ENCODE measurements at places on chromosomes 2 and 18.

- DNase-seq, result no peak
These were observed 321.6 kb downstream of the SLC4A3 start for GRCh38 chr2:219949053-219949452.

- DNase-seq, result peak; percentile 57
These were observed 228.5 kb downstream of the TTC32 start for GRCh38 chr2:19673213-19673791.

GRCh38 chr18:67359873-67360838 is 156.4 kb downstream of the DSEL start:
- DNase-seq, result peak; percentile 81

GRCh38 chr2:57407772-57408201 is 638.8 kb upstream of the VRK2 start:
- DNase-seq, result no peak

DNA sequence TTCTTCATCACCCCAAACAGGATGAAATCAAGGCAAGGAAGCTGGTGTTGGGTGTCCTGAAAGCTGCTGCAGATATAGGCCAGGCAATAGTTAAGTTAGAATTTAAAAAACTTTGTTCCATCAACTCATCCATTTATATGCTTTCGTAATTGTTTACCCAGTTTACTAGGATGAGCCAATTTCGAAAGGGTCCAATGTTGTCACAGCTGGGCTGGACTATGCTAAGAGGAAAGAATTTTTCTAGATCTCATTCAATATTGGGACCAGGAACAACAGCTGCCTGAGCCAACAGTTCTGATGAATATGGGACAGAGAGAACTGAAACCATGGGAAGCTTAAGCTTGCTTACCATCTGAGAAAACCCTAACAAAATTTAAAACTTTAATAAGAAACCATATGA is 21.6 kb upstream of the SP3 start:
- DNase-seq, result peak; percentile 84

- DNase-seq, result no peak
These were observed 88.7 kb downstream of the FMNL2 start for GRCh38 chr2:152423684-152424083.

DNA sequence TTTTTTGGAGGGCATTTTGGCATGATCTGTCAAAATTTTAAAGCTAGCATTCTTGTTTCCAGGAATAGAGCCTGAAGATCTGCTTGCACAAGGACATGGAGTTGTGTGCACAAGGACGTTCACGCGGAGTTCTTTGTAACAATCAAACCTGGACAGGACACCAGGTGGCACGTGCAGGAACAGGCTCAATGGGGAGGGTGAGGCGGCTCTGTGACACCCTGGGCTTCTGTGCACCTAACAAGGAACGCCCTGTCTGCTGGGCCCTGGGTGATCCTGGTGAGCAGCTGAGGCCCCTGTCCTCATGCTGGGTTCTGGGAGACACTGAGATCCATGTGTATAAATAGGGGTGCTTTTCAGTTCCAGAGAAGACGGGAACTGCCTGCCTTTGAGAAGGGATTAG is 93.1 kb upstream of the PXDN start:
- DNase-seq, result no peak

DNA sequence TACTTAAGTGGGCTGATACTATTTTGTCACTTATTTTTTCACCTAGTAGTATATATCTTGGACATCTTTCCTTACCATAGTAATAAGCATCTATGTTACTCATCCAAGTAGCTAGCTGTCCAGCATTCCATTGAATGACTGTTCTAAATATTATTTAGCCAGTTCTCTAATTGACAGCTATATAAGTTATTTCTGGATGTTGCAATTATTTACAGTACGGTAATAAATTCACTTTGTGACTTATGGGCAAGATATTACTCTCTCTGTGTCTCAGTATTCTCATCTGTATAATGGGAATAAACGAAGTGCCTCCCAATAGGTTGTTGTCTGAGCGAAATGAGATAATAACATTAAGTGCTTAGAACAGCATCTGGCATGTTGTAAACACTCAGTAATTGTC is 46.6 kb upstream of the AGAP1 start:
- no peak for DNase-seq

DNA sequence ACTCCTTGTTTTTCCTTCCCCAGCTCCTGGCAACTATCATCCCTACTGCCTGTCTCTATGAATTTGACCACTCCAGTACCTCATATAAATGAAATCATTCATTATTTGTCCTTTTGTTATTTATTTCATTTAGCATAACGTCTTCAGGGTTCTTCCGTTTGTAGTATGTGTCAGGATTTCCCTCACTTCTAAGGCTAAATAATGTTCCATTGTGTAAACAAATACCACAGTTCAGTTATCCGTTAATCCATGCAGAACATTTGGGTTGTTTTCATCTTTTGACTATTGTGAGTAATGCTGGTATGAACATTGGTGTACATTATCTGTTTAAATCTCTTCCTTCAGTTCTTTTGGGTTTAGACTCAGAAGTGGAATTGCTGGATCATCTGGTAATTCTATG is 18.8 kb downstream of the DYNC2LI1 start:
- DNase-seq, result no peak

- no peak for DNase-seq
These were observed 40.7 kb downstream of the EIF5B start for GRCh38 chr2:99377879-99378278.

DNA sequence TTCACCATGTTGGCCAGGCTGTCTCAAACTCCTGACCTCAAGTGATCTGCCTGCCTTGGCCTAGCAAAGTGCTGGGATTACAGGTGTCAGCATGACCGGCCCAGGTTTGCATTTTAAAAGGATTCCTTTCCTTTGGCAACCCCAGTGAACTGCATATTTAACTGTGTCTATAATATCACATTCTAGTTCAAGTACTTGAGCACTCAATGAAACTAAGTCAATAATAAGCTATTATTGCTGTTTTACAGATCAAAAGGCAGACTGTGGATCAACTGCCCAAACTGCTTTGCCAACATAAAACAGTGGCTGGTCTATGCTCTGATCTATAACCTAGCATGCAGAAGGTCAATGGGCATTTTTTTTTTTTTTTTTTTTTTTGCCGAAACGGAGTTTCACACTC is 144.5 kb downstream of the USP34 start:
- no peak for DNase-seq

DNA sequence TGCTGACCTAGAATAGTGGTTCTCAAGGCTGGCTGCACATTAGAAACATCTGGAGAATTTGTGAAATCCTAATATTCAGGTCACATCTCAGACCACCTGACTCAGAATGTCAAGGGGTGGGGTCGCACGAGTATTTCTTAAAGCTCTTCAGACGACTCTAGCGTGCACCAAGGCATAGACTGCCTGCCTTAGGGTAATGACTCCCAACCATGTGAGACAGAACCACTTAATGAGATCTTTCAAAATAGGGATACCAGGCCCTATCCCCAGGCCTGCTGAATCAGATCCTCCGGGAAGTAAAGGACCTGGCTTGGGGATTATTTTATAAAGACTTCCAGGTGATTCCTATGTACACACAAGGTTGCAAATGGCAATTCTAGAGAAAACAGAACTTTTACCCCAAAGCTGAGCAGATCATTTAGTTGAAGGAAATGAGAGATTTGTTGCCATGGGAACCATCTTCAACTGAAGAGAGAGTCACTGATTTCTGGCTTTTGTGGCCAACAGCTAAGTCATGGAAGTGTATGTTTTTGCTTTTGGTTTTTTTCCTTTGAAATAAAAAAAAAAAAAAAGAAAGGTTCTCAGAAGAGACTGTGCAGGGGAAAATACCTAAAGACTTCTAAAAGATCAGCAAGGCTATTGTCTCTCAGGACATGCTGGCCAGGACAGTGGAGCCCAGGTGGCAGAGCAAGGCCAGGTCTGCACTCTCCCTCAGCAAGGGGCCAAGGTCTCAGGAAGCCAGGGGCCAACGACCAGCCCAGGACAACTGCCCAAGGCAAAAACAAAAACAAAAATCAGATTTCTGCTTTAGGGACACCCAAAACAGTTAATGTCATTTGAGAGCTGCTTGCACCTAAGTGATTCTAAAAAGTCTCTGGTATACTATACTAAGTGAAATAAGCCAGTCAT is 15.3 kb upstream of the LOXHD1 start:
- peak; percentile 13 for DNase-seq

DNA sequence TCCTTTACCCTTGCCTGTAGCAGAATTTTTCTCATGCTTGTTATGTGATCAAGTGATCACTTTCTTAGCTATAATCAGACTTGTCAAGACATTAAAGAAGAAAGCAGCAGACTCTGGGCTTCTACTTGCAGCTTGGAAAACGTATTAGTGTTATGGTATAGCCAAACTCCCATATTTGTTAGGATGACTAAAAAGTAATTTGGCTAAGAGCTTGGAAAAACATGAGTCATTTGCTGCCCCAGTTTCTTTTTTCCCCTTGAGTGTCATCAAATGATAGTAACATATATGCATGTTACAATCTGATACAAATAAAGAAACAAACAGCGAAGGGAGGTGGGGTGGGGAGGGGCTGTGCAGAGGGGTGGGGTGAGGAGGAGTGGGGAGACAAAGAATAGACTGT is 155.5 kb downstream of the IKZF2 start:
- DNase-seq, result no peak

DNA sequence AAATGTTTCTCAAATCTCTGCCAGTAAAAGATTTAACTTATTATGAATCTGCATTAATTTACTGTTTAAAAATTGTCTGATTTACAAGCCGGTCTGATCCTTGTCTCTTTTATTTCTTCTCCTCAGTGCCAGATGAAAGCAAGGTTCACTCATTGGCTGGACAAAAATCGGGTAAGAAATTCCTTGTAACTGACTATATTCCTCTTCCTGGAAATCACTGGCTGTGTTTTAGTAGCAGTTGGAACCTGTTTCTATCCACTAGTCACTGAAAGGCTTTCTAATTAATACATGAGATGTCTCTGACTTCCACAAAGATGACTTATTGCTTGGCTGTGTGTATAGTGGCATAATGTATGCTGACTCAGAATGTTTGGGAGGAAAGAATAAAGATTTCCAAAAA is 436.6 kb upstream of the NRP2 start:
- peak; percentile 41 for DNase-seq

- DNase-seq, result peak; percentile 64
These were observed 167.1 kb downstream of the SLC8A1 start for GRCh38 chr2:40284797-40285196.

DNA sequence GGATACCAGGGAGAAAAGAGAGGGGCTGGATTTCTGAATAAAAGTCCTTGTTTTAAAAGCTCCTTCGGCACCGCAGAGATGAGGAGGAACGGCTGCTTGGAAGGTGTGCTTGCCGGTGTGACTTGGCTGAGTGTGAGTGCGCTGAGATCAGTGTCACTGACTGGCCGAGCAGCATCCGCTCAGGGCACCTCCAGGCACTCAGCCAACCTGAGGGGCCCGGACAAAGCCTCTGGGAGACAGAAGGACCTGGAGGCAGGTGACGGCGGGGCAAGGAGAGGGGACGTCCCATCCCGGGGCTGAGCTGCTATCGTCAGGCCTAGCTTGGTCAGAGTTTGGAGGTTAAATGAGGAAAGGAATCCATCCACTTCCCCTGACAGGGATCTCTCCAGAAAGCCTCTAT is 16.8 kb upstream of the ALLC start:
- DNase-seq, result no peak

DNA sequence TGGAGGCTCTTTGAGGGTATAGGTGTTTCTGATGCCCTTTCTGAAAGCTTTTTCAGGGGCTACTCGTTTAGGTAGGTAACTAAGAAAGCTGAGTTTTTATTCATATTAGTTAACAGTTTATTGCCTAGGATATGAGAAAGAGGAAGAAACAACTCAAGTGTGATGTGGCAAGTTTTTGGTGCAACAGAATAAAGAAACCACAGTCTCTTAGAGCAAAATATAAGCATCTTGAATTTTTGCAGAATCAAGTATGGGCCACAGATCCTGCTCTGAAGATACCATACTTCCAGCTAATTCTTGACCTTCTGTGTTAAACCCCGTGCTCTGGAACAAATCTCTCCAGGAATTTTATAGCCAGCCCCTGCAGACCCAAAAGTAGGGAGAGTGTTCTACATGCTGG is 147.7 kb upstream of the SLC1A4 start:
- no peak for DNase-seq

- DNase-seq, result no peak
These were observed 845 bp downstream of the CFAP210 start for GRCh38 chr2:169693360-169693759.

DNA sequence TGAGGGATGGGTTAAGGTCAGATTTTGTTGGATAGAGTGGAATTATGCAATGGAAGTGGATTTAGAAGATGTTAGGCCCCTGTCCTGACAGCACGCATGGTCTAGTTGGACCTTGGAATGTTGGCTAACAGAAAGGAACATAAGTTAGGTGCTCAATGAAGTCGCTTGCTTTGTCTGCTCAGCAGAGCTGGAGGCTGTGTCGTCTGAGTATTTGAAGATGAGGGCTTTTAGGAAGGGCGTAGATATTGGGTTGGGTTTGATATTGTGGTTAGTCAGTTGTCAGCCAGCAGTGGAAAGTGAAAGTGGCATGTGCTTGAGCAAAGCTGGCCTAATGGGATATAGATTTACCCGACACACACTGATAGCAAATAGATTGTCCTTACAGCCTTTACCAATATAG is 239.3 kb downstream of the PRKCE start:
- DNase-seq, result no peak

DNA sequence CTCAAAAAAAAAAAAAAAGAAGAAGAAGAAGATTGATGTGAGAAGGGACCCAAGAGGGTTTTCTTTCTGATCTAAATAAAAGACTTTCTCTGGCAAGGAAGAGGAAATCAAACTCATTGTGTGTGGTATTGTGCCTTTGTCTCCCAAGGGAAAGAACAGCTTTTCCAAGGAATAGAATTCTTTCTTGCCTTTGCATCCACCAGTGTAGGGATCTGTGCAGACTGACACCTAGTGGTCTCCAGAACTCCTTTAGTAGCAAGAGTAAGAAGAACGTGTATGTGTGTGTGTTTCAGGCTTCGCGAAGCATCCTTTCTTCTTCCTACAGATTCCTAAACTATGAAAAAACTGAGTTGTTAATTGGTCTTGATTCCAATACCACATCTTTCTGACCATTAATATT is 33.5 kb upstream of the CRIM1 start:
- DNase-seq, result no peak

GRCh38 chr2:196336715-196337114 is 165.3 kb upstream of the STK17B start:
- DNase-seq, result no peak

DNA sequence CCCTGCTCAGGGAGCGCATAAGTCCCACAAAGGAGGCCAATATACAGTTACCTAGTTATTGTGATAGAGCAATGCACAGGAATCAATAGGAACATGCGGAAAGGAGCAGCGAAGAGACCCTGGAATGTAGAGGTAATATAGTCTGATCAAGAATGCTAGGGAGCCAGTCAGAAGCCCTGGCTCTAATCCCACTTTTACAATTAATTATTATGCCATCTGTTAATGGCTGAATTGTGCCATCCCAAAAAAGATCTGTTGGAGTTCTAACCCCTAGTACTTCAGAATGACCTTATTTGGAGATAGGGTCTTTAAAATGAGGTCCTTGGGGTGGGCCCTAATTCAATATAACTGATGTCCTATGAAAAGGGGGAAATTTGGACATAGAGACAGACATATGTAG is 7.7 kb upstream of the SPATS2L start:
- DNase-seq, result no peak

Measured in foreskin fibroblast (primary cell).